Stimulated activated CD8-positive, alpha-beta memory T cell treated with anti-CD3 and anti-CD28 coated beads, Interleukin-2, amount 100 ng/mL, for 1 hour (primary cell): ENCODE measurements at places on chromosomes 6 and 20.

GRCh38 chr6:164098857-164099267 lies 684.3 kb downstream of the QKI start:
- DNase-seq = no peak

GRCh38 chr20:21241406-21241805 lies 61.7 kb upstream of the XRN2 start:
- no peak for DNase-seq

DNA sequence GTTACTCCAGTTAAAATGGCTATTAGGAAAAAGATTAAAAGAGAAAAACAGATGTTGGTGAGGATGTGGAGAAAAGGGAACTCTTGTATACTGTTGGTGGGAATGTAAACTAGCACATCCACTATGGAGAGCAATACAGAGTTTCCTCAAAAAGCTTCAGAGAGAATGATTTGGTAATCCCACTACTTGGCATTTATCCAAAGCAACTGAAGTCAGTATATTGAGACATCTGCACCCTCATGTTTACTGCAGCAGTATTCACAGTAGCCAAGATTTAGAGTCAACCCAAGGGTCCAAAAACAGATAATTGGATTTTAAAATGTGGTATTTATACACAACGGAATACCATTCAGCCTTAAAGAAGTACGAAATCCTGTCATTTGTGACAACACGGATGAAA lies 469.5 kb downstream of the QKI start:
- DNase-seq = no peak

GRCh38 chr20:61570646-61571195 lies 318.7 kb downstream of the CDH4 start:
- DNase-seq = no peak

DNA sequence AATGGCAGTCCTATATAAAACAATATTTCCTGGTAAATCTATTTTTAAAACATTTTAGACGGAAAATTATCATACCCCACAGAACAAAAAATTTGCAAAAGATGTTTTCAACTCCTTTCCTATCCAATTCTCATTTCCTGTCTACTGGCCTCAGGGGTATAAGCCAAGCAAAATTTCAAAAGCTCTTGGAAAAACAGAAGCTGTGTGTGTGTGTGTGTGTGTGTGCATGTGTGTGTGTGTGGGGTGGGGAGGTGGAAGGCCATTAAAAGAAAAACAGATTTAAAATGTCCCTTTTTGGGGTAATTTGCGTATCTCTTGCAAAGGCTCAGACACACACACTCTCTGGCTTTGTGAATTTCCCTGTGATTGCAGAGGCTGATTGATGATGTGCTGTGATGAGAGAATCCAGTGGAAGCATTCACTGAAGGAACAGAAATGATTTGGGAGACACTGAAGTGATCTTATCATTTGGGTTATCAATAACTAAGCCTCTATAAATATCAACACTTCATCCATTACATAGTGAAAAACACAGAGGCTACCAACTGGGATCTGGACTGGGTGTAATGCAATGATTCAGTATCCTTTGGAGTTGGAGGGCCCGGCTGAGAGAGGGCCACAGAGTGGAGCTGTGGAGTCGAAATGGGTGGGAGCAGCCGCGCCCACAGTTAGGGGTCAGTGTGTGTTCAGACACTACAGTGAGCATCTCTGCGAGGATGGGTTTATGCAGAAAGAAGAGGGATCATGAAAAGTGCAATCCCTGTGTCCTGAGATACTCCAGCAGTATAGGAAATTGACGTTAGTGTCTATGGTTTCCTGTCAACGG lies 106.8 kb upstream of the PREP start:
- DNase-seq = no peak
